ENCODE measurements at places on chromosomes 5 and 9.

- DNase-seq = no peak
Observed at GRCh38 chr5:14185326-14186058, 42.4 kb downstream of the TRIO start.

GRCh38 chr9:112505607-112506006 is 19.0 kb downstream of the KIAA1958 start:
- no peak for DNase-seq

GRCh38 chr9:14097215-14097614 is 216.7 kb downstream of the NFIB start:
- DNase-seq = no peak

GRCh38 chr9:126304971-126305320 is 21.7 kb upstream of the MVB12B start:
- DNase-seq = no peak

DNA sequence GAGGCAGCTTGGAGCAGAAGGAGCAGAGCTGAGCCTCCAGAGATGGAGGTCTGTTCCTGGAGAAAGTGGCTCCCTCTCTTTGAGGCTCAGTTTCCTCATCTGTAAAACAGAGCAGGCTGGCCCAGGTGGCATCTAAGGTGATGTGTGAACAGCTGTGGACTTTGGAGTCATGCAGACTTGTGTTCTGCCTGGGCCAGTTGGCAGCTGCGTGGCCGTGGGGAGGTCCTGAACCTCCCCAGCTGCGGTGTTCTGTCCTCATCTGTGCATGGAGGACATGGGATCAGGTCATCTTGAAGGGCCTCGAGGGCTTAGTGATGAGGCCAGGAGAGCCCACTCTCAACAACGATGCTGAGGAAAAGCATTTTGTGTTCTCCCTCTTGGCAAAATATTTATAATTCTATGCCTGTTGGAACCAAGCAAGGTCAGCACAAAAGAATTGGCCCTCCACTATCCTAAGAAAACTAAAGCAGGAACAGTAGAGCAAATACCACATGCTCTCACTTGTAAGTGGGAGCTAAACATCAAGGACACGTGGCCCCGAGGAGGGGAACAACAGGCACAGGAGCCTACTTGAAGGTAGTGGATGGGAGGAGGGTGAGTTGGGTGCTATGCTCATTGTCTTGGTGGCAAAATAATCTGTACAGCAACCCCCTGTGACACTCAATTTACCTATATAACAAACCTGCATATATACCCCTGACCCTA is 63.2 kb upstream of the COL15A1 start:
- DNase-seq = no peak

- DNase-seq = no peak
Observed at GRCh38 chr5:109038209-109038840, 290.6 kb downstream of the FER start.

DNA sequence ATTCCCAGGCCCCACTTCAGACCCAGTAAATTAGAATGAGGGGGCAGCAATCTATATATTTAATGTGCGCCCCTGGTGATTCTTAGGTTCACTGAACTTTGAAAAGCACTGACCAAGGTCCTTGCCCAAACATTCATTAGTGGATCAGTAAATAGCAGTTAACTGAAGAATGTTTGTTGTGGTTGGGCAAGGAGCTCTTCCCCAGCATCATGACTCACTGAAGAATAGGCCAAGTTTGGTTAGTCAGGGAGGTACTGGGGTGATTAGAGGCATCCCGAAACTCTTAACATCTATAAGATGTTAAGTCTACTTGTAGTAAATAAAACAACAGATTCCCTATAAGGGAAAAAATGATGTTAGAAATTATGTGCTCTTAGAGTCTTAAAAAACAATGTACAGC is 833 bp upstream of the MROH2B start:
- no peak for DNase-seq

DNA sequence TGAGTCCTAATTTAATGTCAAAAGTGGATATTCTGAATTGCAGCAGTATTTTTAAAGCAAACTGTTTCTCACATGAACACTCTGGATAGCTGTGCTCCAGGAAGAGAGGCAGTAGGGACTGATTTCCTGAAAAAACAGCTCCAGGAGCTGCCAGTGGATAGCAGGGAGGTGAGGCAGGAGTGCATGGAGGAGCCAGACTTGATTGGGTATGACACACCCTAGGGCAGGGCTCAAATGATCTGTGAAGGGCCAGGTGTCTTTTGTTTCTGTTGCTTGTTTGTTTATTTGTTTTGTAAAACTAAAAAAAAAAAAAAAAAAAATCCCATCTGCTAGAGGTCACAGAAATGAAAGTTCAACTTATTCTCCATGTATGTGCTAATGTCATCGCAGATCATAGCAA is 83.4 kb downstream of the ADRB2 start:
- DNase-seq = no peak

- no peak for DNase-seq
Observed at GRCh38 chr5:19044931-19045695, 942.9 kb downstream of the CDH18 start.

DNA sequence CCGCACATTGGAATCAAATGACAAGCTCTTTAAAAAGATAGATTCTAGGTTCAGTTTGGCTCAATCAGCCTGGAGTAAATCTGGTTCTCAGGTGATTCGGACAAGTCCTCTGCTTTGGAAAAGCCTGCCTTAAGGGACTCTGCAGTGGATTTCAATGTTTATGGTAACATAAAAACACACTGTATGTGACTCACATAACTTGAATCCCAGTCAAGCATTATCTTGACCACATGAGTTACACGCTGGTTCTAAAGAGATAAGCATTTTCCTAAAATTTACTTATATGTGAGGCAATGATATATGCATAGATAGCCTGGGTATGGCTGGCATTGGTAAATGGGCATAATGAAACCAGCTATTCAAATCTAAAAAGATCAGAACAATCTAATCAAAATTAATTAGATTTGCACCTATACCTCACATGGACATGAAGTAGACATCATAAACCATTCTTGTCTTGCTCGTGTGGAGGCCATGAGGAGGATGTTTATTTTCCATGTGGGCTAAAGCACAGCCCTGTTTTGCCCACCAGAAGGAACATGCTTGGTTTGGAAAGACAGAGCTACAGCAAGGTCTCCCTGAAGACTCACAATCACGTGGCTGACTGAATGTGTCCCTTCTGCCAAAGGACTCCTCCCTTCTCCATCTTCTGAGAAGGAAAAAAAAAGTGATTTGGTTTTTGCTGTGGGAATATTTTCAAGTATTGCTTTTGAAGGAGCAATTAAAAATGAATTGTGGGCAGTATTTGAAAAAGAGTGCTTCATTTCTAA is 351.7 kb downstream of the DIRAS2 start:
- DNase-seq = no peak

GRCh38 chr5:136811551-136811950 is 446.2 kb upstream of the TRPC7 start:
- DNase-seq = no peak

DNA sequence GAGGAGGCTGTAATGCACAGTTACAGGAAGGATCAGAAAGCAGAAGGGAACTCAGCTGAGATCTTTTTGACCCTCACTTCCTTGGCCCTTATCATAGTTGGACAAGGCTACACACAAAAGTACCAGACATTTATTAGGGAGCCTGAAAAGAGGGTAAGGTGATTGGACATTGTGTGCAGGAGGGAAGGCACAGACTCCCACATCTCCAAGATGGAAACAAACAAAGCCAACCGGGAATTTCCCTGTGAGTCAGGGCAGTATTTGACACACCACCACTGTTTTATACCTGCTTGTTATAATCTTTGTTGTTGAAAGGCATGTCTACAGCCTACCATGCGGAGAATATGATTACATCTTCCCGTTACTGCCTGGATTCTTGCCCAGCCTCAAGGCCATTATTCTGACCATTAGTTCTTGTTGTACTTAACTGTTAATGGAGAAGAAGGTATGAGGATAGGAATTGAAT is 3.0 kb upstream of the CCNG1 start:
- no peak for DNase-seq

GRCh38 chr9:23587433-23587832 is 238.6 kb downstream of the ELAVL2 start:
- no peak for DNase-seq

DNA sequence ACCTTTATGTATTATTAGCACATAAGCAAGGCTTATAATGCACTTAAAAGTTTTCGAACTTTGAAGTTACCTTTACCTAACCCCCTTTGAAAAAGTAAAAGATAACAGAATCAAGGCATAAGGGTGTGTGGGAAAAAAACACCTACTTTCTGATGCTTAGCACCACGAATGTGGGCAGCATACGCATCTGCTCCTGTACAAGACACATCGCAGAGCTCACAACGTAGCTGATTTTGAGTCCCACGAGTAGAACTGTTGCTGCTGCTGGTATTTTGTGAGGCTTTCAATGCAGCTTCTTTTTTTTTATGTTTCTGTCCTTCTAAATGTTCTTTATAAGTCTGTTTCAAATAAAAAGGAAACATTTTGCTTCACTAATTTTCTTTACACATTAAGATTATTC is 40.8 kb downstream of the ZFR start:
- DNase-seq = no peak

GRCh38 chr5:18749763-18750162 is 1115.5 kb downstream of the TAF11L14 start:
- DNase-seq = no peak

DNA sequence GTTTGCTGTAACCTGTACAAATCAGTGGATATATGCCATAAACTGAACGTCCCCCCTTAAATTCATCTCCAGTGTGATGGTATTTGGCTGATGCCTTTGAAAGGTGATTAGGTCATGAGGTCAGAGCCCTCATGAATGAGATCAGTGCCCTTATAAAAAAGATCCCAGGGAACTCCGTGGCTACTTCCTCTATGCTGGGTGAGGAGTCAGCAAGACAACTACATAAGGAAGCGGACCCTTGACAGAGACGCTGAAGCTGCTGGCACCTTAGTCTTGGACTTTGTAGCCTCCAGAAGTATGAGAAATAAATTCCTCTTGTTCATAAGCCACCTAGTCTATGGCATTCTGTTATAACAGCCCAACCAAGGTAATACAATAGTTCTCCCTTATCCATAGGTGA is 215.1 kb upstream of the ZNF608 start:
- no peak for DNase-seq

GRCh38 chr9:135093111-135093510 is 5.6 kb downstream of the OLFM1 start:
- no peak for DNase-seq

GRCh38 chr9:92503156-92503555 is 20.9 kb upstream of the ASPN start:
- no peak for DNase-seq

DNA sequence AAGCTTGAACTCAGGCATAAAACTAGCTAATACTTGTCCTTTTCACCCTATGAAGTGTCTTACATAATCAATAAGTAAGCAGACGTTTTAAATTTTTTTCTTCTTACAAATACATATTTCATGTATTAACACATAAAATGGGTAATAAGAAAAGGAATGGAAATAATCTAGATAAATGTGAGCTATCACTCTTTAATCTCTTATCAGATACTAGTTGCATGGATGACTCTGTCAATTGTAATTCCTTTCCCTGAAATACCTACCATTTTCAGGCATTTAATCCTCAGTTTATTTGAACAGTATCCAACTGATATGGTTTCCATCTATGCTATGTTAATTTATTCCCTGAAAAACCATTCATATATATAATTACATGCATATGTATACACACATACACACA is 166.0 kb upstream of the RGS7BP start:
- no peak for DNase-seq
